ENCODE measurements at places on chromosomes 12 and 14. TPM values are rescaled to one million over a fixed set of nuclear protein-coding genes. Genes with fewer than 3 reads are reported as not detected.
A peak's percentile ranks its signal among the peaks of the same experiment; 100 is the strongest.

DNA sequence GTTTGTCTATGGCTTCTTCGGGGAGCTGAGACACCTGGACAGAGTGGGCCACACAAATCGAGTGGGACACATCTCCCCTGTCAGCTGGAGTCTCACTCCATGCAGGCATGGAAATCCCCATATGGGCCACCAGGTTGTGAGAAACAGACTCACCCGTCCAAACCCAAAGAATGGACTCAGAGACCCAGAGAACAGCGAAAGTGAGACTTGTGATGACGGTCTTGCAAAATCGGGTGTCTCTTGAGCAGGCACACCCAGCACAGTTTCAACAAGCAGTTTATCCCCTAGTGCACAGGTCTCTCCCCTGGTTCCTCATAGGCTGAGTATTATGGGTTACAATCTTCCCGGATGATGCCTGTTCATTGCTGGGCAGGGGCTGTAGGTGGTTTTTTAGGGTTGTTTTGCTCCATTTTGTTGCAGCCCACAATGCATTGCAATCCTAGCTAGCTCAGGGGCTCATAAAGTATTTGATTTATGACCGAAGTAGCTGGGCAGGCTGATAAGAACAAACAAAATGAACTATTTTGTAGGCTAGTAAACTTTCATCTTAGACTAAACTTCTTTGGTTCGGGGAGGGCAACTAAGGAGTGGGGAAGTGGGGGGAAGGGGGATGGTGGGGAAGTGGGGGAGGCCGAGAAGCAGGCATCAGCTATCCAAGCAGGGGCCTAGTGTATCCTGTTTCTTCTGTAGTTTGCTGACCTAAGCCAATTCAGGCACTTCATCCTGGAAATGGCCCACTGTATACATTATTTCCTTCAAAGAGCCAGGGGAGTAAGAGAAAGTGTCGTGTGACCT, 45.3 kb downstream of the IQSEC3 start:
- no peak overlapping the region for H3K27ac ChIP-seq
- no peak overlapping the region for H3K4me3 ChIP-seq

DNA sequence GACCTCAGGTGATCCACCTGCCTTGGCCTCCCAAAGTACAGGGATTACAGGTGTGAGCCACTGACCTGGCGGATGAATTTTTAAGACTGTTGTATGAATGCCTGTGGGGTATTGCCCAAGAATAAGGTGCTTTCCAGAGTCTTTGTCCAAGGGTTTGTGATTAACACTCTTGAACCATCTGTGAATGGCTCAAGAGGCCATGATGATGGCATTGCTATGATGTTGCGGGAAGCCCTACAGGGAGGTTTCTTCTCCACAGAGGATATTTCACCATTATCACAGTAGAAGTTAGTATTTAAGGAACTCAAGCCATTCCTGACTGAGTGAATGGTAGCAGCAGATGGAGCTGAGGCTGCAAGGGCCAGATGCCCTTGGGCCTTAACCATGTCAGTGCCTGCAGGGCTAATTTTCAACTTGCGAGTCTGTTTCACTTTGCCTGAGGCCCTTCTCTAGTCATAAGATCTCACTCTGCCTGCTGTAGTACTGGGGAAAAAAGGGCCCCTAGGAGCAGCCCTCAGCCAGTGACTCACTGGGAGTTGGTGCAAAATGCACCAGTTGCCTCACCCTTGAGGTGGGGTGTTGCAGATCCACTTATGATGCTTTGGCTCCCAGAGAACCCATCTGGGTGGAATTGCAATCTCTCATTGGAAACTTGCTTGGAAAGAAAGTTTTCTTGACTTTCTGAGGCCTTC, 108.6 kb upstream of the FLRT2 start:
- H3K27me3 ChIP-seq: no peaks in the 10 kb centered on the region
- H3K4me3 ChIP-seq: no peak overlapping the region
- H3K36me3 ChIP-seq: no peaks in the 10 kb centered on the region
- peak; percentile 27 for DNase-seq
- H3K4me1 ChIP-seq: no peaks in the 10 kb centered on the region
- H3K27ac ChIP-seq: no peak overlapping the region

DNA sequence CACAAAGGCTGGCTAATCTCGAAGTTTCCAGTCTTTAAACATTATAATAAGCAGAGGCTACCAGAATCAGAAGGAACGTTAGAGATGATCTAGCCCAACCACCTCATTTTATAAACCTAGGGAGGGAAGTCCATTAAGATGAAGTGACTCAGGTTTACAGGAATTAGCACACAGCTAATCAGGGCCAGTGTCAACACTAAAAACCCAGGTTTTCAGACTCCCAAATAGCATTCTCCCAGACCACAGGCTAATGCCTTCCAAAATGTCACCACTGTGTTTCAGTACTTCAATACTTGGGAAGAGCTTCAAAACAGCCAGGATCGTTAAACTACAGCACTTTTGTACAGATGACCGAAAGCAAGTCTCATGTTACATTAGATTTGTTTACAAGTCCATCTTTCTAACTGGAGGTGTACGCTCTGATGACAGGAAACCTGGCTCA, 89.2 kb downstream of the FOXN3 start:
- H3K4me3 ChIP-seq: no peak overlapping the region
- no peak overlapping the region for H3K27ac ChIP-seq
- peaks cover 15% of the 10 kb centered on the region for H3K36me3 ChIP-seq
- no peak for DNase-seq

- no peak for DNase-seq
- no peaks in the 10 kb centered on the region for H3K27me3 ChIP-seq
- no peaks in the 10 kb centered on the region for H3K36me3 ChIP-seq
- H3K4me1 ChIP-seq: no peaks in the 10 kb centered on the region
- no peak overlapping the region for H3K27ac ChIP-seq
Measured at GRCh38 chr12:58965568-58965967, 45.3 kb upstream of the LRIG3 start.

DNA sequence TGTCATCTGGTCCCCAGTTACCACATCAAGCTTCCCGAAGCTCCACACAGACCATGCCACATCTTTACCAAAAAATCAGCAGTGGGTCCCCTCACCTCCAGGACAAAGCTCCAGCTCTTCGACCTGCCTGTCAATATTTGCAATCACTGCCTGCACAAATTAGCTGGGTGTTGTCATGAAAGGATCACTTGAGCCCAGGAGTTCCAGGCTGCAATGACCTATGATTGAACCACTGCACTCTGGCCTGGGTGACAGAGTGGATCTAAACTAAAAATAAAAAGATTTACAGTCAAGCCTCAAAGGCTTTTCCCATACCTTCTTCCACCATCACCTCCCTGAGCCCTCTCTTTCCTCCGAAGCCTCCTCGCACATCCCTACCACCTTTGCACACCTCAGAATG, 7.2 kb downstream of the CD4 start:
- H3K27me3 ChIP-seq: no peaks in the 10 kb centered on the region
- H3K27ac ChIP-seq: no peak overlapping the region
- H3K4me3 ChIP-seq: no peak overlapping the region
- peaks cover 10% of the 10 kb centered on the region for H3K4me1 ChIP-seq

SLC25A47 gene
- total RNA-seq: 0.73 TPM

FAM186B gene
- total RNA-seq: not detected

Data from stomach (tissue), 19 donors.